Stimulated activated CD4-positive, alpha-beta T cell treated with anti-CD3 and anti-CD28 coated beads, Interleukin-12 subunit alpha, Interleukin-12 subunit beta, amount 100 ng/mL, for 24 hours (primary cell): ENCODE measurements at places on chromosomes 16 and 17.

GRCh38 chr17:18262111-18262510 is 1.6 kb downstream of the MIEF2 start:
- no peak for DNase-seq

- no peak for DNase-seq
These were observed 19.5 kb upstream of the CDC6 start for GRCh38 chr17:40268141-40268712.

DNA sequence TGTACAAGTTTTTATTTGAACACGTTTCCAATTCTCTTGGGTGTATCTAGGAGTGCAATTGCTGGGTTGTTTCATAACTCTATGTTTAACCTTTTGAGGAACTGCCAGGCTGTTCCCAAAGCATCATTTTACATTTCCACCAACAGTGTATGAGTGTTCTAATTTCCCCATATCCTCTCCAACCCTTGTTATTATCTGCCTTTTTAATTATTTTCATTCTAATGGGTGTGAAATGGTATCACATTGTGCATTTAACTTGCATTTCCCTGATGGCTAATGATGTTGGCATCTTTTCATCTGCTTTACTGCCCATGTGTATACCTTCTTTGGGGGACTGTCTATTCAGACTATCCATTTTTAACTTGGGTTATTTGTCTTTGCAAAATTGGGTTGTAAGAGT is 104.2 kb downstream of the USP31 start:
- no peak for DNase-seq

GRCh38 chr16:31077024-31077423 is 2.8 kb downstream of the ZNF646 start:
- DNase-seq, result no peak

DNA sequence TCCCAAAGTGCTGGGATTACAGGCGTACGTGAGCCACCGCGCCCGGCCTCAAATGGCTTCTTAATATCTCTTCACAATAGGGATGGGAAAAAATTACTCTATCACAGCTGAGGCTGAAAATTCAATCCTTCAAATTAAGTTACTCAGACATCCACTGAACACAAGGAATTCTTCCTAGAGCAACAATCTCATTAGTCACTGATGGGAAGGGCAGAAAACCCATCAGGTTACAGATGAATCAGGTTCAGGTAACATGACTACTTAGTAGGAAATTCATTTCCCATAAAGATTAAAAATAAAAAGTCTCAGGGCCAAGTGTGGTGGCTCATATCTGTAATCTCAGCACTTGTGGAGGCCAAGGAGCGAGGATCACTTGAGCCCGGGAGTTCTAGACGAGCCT is 42.5 kb upstream of the ABR start:
- DNase-seq, result no peak

DNA sequence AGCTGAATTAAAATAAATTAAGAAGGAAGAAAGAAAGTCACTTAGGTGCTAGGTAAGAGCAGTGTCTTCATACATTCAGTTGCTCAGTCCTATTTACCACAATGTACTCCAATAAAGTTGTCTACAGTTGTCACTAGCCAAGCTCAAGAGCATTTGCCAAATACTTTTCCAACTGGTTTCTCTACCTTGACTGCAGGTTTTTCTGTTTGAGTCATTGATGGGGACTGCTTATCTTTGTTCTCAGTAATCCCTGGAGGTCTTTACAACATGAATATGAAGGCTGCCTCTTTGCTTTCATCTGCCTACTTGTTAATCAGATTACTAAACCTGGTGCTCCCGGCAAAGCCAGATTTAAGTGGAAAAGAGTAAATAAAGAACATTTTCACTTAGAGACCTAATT is 64.6 kb upstream of the CLEC18B start:
- no peak for DNase-seq

DNA sequence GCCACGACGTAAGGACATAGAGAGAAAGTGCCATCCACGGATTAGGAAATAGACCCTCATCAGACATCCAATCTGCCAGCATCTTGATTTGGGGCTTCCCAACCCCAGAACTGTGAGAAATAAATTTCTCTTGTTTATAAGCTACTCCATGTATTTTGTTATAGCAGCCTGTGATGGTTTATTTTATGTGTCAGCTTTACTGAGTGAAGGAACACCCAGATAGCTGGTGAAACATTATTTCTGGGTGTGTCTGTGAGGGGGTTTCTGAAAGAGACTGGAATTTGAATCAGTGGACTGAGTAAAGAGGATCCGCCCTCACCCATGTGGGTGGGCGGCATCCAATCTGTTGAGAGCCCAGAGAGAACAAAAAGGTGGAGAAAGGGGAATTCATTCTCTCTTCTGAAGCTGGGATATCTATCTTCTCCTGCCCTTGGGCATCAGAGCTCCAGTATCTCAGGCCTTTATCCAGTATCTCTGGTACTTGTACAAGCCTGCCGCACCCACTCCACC is 131.5 kb upstream of the ANKFN1 start:
- no peak for DNase-seq

- peak; percentile 38 for DNase-seq
These were observed 70.8 kb upstream of the TNRC6C start for GRCh38 chr17:77887464-77888241.

GRCh38 chr16:48117217-48118105 is 38.3 kb downstream of the ABCC12 start:
- peak; percentile 53 for DNase-seq

DNA sequence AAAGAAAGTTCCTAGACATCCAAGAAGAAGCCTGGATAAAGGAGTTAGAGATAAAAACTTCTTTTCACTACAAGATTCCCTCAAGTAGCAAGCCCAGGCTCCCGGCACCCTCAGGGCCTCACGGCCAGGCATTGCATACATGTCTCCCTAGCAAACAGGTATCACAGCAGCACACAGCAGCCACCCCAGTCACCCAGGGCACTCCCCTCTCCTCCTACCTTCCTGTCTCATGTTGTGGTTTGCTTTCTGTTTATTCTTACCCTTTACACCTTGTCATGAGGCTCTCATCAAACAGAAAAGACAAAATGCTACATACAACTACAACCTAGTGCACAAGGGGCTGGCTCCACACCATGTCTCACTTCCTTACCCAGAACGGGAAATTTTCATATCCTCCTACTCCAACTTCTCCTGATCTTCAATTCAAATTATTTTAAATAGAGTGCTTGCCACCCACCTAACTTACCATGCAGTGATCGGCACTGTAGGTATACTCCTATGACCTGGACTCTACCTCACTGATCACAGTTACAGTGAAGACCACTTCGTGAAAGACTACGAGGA is 42.7 kb downstream of the XPO6 start:
- no peak for DNase-seq

DNA sequence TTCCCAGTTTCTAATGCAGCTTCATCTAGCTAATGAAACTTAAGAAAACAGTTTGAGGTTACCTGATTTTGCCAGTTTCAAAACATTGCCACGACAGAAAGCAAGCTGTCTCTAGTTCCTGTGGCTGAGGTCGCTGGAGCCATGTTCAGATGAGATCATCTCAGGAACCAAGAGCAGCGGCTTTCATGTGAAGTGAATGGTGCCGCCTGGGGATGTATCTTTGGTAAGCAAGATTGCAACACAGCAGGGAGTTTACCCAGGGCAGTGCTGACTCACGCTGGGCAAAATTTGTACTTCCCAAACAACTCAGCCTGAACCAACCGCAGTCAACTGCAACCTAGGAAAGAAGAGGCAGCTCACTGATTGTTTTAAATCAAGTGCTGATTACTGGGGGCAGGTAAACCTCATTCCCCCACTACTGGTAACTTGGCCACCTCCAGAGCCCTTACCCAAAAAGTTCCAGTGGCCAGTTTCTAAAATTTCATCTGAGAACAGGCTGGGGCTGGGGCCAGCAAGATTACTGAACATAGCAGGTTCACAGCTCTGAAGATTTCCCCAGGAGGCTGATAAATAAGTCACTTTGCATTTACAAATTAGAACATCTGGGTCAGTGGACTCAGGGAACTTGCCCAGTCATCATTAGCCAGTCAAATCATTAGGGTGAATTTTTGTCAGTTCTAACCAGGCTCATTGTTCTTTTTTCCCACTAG is at the start of gene RFFL:
RFFL (minus strand) TSS at position 194 of the 710 bp plus-strand sequence. CDS start 37,154 bp downstream, outside the sequence.
- DNase-seq, result peak; percentile 74

GRCh38 chr17:50672831-50673551 is 34.7 kb downstream of the ANKRD40 start:
- DNase-seq, result no peak

DNA sequence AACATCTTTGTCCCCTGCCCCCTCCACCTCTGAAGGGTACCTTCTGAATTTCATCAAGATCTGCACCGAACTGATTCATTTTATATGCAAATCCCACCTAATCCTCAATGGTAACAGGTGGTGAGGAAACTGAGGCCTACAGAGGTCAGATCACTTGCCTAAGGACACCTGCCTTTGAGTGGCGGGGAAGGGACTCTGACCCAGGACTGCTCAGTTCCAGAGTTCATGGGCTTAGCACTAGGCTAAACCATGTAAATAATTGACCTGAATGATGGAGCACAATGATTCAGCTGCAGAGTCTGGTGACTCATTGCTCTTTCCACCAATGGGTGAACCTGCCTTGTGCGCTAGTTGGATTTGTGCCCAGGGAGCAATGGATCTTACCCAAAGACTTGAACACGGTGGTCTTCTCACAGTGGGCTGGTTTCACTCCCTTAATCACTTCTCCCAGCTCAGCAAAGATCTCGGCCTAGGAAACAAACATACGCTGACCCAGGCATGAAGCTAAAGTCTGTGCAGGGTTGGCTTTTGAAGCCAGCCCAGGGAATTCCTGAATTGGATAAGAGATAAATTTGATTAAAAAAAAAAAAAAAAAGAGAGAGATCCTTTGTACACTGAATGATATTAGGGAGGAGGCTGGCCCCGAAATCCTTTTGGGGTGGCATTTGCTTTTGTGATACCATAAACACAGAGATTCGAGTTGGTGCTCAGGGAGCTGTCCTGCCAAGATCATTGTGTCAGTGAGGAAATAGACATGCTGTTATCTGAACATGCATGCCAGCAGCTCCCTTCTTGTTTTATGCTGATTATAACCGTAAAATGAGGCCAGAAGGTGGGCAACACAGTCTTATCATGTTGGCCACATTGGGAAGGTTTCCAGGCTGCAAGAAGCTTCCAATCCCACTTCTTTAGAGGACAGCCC is 17.0 kb downstream of the CRYM start:
- no peak for DNase-seq

GRCh38 chr16:54816471-54816870 is 114.2 kb upstream of the IRX5 start:
- no peak for DNase-seq

- no peak for DNase-seq
These were observed 286.6 kb upstream of the CCL2 start for GRCh38 chr17:33968350-33969044.

DNA sequence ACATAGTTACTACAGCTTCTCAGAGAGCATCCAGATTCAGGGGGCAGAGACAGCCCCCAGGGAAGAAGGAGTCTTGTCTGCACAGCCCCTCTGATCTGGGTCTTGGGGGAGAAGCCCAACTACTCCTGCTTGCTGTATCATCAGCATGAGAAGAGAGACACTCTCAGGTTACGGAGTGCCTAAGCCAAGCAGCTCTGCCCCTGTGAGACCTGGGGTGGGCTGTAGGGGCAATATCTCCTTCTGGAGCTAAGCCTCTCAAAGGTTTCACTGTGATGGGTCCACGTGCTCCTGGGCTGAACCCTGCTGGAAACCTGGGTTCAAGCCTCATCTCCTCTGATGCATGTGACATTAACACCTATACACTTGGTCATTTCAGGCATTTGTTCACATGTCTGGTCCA is 123.2 kb downstream of the CPPED1 start:
- no peak for DNase-seq

DNA sequence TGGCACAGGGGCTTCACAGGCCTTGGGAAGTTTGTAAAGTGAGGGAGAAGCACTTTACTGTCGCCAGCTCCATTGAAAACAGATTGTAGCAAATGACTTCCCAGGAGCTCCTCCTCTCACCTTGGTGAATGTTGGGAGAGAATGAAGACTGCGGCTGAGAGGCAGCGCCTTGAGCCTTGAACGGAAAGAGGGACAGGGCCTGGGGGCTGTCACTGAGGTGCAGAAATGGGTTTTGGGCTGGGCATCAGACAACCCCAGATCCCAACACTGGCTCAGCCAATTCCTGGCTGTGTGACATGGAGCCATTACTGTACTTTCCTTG is 603 bp upstream of the MRTFB start:
- no peak for DNase-seq

- DNase-seq, result no peak
These were observed 88.6 kb downstream of the RAB11FIP4 start for GRCh38 chr17:31480067-31480466.

- DNase-seq, result no peak
These were observed 14.4 kb upstream of the CBX8 start for GRCh38 chr17:79811011-79811867.

DNA sequence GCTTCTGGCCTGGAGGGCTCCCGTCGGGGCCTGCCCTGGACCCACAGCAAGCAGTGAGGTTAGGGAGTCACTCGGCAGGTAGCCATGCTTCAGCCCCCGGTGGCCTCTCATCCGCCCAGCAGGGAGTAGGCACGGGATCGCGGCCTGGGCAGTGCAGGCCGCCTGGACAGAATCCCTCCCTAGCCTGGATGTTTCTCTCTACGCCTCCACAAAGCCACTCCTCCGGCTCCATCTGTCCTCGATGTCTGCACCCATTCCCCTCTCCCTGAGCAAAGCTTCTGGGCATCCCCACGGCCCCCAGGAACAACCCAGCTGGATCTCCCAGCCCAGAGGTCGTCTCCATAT is 145.2 kb downstream of the RBFOX3 start:
- no peak for DNase-seq

- no peak for DNase-seq
These were observed 2333.3 kb downstream of the TP53TG3F start for GRCh38 chr16:35792516-35793285.

DNA sequence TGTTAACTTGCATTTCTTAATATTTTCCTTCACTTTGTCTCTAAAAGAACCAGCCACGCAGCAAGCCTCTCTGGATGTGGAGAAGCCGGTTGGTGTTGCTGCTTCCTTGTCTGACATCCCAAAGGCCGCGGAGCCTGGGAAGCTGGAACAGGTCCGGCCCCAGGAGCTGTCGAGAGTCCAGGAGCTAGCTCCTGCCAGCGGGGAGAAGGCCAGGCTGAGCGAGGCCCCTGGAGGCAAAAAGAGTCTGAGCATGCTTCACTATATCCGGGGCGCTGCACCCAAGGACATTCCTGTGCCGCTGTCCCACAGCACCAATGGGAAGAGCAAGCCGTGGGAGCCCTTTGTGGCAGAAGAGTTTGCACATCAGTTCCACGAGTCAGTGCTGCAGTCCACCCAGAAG is 22.8 kb downstream of the GINS2 start:
- no peak for DNase-seq
